Activated naive CD4-positive, alpha-beta T cell (primary cell): ENCODE measurements at places on chromosomes 16 and 17.

DNA sequence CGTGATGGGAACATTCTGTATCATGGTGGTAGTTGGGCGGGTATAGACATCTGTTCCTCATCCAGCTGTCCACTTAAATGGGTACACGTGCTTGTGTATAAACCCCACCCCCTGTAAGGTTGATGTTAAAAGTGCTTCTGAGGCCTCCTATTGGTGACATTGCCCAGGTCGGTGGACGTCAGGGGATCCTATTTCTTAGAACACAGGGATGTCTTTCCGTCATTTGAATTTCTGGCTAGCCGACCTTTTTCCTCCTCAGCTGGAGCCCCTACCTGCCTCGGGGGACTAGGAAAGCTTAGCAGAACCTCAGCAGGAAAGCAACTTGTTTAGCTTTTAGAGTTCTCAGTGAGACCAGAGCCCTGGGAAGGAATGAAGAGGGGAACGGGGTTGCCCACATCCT, 16.6 kb upstream of the CRISPLD2 start:
- DNase-seq, result no peak

- no peak for DNase-seq
These were observed 44.0 kb downstream of the EPN2 start for GRCh38 chr17:19281161-19281560.

DNA sequence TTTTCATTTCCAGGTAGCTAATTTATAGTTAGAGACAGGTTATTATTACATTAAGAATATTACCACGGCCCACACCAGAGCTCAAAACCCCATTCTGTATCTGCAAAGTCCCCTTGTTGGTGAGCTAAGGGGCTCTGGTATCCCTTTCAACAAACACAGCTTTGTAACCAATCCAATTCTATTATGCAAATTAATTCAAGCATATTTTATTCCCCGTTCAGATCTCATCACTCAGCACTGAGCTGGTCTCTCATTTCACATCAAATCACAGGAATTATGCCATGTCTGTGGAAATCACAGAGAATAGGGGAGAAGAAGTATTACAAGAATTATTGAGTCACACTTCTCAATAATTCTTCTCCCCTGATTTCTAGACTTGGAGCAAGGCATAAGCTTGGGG, 111.7 kb downstream of the CDH11 start:
- DNase-seq, result no peak

GRCh38 chr17:81212365-81212764, 10.4 kb downstream of the CEP131 start:
- DNase-seq, result no peak

- no peak for DNase-seq
These were observed 10.4 kb upstream of the NLRC3 start for GRCh38 chr16:3587547-3588110.

- no peak for DNase-seq
These were observed 53.9 kb upstream of the TMC5 start for GRCh38 chr16:19363740-19364139.

DNA sequence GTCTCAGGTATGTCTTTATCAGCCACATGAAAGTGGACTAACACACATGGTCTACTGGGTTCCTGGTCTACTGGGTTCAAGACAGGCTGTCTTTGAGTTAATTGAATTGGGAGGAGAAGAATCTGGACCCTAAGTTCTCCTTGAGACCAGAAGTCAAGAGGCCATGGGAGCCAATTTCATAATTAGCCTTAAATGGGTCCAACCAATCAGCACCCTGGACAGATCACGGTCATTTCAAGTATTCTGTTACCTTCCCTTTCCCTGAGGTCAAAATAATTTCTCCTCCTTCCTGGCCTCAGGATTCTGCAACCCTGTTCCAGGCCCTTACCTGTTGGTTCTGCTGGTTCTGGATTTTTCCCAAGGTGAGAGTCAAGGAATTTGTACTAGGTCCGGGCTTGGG, 23.8 kb downstream of the OSBPL7 start:
- DNase-seq, result no peak

- no peak for DNase-seq
These were observed 8.8 kb downstream of the MBTD1 start for GRCh38 chr17:51251010-51251409.

GRCh38 chr16:426115-426905, 861 bp downstream of the RAB11FIP3 start:
- no peak for DNase-seq

GRCh38 chr17:64447526-64447925, 1.4 kb upstream of the MILR1 start:
- DNase-seq, result no peak

DNA sequence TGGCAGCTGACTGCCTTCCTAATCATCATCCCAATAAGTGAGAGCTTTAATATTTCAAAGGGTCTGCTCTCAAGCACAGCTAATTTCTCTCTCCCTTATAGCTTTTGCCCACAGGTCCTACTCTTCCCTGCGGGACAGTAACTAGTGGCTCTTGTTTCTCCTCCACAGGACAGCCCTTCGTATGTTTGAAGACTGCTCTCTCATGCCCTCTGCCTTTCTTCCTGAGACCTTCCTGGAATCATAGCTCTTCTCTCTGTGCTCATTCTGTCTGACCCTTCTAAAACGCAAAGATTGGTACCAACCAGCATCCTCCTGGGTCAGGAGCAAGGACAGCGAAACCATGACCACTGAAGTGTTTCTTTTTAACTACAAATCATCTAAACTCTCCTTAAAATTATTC, 168.9 kb downstream of the GRIN2A start:
- DNase-seq, result no peak

DNA sequence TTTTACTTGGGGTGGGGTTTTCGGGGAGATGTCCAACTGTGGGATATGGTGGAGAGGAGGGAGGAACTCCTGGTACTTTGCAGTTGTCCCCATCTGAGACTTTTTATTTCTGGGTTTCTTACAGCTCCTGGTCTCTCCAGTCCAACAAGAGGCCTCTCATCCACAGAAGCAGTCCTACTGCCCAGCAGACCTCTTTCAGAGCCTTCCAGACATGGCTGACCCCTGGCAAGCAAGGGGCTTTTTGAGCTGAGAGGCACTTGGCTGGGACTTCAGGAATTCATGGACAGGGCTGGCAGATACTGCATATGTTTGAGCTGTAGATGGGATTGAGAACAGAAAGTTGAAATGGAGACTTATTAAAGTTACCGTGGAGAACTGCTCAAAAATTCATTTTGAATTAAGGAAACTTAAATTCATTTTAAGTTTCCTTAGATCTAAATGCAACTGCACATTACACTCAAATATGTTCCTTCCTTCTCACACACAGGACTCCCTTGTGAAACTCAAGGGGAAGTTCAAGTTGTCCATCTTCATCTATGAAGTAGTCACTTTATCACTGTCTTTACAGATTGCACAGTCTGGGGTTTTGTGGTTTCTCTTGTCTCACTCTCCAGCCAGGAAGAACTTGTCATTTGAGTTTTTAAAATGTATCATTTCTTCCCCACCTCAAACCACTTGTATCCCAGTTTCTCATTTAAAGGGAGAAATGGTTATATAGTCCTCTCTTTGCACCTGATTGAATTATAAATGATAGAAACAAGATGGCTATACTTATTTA, 1.1 kb downstream of the LASP1NB start:
- DNase-seq, result no peak

- DNase-seq, result no peak
These were observed 49.8 kb upstream of the SCNN1B start for GRCh38 chr16:23252310-23252709.

- DNase-seq, result no peak
These were observed 46.6 kb downstream of the PECAM1 start for GRCh38 chr17:64343833-64344637.

DNA sequence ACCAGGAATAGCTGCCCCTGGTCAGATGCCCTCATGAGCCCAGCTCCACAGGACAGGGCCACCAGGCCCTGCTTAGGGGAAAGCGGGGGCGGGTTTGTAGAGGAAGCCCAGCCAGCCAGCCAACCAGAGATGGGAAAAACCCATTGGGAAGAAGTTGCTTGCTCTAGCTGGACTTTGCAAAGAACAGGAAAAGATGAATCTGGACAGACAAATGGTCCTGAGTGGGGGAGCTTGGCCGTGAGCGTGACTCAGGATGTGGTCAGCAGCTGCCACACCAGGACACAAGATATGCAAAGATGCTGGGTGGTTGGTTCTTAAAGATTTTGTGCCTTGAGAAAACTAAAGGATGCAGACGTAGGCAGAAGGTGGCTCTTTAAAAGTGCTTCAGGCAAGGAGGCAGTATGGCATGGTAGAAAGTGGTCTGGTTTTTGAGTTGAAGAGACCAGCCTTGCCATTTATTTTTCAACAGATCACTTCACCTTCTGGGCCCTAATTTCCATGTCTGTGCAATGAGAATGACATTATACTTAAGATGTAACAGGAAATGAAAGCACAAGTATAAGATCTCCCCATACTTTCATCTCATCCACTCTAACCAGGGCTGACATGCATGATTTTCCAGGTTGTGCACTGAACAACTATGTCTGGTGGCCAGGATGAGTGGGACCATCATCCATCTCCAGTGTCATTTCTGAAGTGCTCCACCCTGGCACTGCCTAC, 27.8 kb upstream of the HEATR6 start:
- no peak for DNase-seq

DNA sequence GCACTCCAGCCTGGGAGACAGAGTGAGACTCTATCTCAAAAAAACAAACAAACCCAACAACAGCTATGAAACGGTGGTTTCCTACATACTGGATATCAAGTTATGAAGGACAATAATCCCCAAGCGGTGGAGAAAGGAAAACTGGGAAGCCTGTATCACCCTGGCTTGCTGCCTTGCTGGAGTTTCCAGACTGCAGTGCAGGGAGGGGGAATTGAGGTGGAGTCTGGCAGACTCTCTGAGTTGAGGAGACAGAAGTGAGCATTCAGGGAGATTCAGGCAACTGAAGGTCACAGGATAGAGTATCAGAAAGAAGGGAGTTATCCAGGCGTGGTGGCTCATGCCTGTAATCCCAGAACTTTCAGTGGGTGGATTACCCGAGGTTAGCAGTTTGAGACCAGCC, 11.9 kb downstream of the QRICH2 start:
- DNase-seq, result no peak

- no peak for DNase-seq
These were observed 31.3 kb upstream of the TNS4 start for GRCh38 chr17:40532520-40533253.
